ENCODE measurements at places on chromosomes 16 and 17.

GRCh38 chr17:78442648-78443218, 64.3 kb downstream of the PGS1 start:
- no peak overlapping the region for H3K27ac ChIP-seq
- H3K4me3 ChIP-seq = no peak overlapping the region
- H3K36me3 ChIP-seq = no peaks in the 10 kb centered on the region
- H3K4me1 ChIP-seq = peaks cover 3% of the 10 kb centered on the region
- H3K27me3 ChIP-seq = no peaks in the 10 kb centered on the region
- DNase-seq = no peak

DNA sequence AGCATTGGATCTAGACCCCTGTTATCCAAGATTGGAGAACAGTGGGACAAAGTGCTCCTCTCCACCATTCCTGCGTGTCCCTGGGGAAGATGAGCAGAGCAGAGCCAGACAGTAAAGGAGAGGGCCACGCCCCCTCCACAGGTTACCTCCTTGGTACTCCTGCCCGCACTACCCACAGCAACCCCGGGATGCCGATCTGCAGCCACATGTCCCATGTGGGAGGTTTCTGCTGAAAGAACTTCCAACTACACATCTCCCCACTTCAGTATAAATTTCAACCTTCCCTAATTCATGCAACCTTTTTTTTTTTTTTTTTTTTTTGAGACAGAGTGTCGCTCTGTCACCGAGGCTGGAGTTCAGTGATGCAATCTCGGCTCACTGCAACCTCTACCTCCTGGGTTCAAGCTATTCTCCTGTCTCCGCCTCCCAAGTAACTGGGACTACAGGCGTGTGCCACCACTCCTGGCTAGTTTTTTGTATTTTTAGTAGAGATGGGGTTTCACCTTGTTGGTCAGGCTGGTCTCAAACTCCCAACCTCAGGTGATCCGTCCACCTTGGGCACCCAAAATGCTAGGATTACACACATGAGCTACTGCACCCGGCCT, 2.3 kb downstream of the RAB37 start:
- no peak overlapping the region for H3K4me3 ChIP-seq
- no peaks in the 10 kb centered on the region for H3K36me3 ChIP-seq
- peaks cover 15% of the 10 kb centered on the region for H3K4me1 ChIP-seq
- no peak for DNase-seq

DNA sequence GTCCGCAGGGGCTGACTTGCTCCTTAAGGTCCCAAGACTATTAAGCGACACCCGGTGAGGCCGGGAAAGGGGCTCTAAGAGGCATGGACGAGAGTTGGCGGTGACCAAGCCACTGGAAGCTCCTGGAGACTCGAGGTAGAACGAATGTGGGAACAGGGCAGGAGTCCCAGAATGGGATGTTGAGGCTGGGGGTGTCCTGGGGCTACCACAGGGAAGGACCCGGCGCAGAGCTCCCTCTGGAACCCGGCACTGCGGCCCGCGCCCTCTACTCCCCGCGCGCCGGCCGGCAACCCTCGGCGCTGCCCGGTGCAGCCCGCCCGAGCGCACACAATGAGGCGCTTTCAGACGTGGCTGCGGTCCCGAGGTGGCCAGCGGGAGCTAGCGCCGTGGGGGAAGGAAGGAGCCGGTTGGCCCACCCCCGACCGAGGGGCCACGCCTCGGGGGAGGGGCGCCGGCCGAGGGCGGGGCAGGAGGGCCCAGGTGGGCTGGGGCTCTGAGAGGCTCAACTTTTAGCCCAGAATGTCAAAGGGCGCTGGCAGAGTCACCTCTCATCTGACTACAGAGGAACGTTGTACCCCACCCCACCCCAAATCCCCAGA, at the start of gene CHST6:
CHST6 (minus strand) TSS at position 366 of the 599 bp plus-strand sequence. CDS start 15,613 bp downstream, outside the sequence.
- DNase-seq = peak; percentile 47
- peak within 1 kb of the TSS; percentile 76 for H3K4me3 ChIP-seq
- H3K27me3 ChIP-seq = peaks cover 25% of the 10 kb centered on the region
- H3K36me3 ChIP-seq = no peaks in the 10 kb centered on the region

DNA sequence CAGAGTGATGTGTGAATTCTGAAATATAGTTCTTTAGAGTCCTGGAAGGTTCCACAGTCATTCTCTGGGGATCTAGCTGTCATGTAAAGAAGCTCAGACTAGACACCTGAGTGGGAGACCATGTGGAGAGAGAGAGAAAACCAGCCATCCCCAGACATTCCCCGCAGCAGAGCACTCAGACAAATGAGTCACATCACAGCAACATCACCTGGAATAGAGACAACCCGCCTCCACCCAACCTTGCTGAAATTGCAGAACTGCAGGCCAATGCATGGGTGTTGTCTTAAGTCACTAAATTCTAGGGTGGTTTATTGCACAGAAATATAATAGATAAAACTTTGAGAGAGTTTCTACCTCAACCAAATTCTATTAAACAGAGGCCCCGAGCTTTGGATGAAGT, 392.0 kb upstream of the DYNLRB2 start:
- no peaks in the 10 kb centered on the region for H3K36me3 ChIP-seq
- H3K27me3 ChIP-seq = peaks cover 32% of the 10 kb centered on the region
- H3K27ac ChIP-seq = no peak overlapping the region
- H3K4me3 ChIP-seq = no peak overlapping the region

- H3K36me3 ChIP-seq = peaks cover 6% of the 10 kb centered on the region
- H3K4me3 ChIP-seq = peak overlapping the region; percentile 84
- DNase-seq = no peak
- H3K4me1 ChIP-seq = peaks cover 53% of the 10 kb centered on the region
- H3K27ac ChIP-seq = peak overlapping the region; percentile 50
- peaks cover 82% of the 10 kb centered on the region for H3K27me3 ChIP-seq
Observed at GRCh38 chr16:86575095-86575685, 3.2 kb upstream of the FOXL1 start.

DNA sequence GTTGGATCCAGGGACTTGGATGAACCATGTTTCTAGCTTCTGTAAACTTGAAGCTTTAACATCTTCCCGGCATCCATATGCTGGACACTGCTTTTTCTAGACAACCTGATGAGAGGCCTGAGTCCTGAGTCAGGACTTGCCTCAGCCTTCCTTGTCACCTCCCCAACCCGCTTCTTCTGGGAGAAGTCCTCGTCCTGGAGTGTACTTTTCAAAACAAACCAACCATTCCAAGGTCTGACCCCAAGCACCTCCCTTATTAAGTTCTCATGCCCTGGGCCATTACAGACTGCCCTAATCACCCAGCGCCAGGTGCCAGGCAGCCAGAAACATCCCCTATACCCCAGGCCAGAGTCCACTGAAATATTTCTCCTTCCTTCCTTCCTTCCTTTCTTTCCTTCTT, 59.4 kb downstream of the CLEC19A start:
- H3K27me3 ChIP-seq = peaks cover 7% of the 10 kb centered on the region
- no peak for DNase-seq
- H3K4me1 ChIP-seq = peaks cover 8% of the 10 kb centered on the region
- no peaks in the 10 kb centered on the region for H3K36me3 ChIP-seq
- H3K27ac ChIP-seq = no peak overlapping the region

- H3K27ac ChIP-seq = no peak overlapping the region
- no peak overlapping the region for H3K4me3 ChIP-seq
- no peaks in the 10 kb centered on the region for H3K36me3 ChIP-seq
- H3K27me3 ChIP-seq = peaks cover 37% of the 10 kb centered on the region
- no peaks in the 10 kb centered on the region for H3K4me1 ChIP-seq
Observed at GRCh38 chr17:63540590-63540989, 9.7 kb upstream of the DCAF7 start.

DNA sequence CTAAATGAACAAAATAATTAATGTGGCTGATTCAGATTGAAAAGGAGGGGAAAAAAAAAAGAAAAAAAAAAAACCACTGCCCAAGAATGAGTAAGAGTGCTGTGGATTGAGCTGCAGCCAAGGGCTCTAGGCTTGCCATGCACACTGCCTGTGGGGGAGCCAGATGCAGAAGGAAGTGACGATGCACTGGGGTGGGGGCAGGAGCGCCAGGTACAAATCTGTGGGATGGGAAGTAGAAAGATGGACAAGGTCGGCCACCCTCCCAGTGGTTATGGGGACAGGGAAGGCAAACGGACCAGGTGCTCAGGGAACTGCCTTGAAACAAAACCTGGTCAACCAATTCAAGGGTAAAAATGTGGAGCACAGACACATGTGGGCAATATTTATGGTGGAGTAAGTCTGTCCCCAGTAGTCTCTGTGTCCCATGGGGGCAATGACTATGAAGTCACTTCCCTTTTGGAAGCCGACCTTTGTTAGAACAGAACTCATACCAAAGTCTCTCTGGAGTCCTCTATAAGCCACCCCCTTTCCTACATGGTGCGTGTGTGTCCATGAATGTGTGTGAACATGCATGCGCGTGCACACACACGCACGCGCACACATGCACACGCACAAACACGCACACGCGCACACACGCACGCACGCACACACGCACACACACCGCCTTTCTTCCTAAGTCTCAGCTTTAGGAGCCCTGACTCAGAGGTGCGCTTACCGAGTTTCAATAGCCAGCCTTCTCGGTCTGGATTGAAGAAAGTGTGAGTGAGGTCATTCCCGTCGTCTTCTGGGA, 84.3 kb downstream of the CYTH1 start:
- H3K4me3 ChIP-seq = no peak overlapping the region
- H3K27me3 ChIP-seq = no peaks in the 10 kb centered on the region
- H3K36me3 ChIP-seq = peaks cover 26% of the 10 kb centered on the region
- no peak for DNase-seq
- no peak overlapping the region for H3K27ac ChIP-seq

DNA sequence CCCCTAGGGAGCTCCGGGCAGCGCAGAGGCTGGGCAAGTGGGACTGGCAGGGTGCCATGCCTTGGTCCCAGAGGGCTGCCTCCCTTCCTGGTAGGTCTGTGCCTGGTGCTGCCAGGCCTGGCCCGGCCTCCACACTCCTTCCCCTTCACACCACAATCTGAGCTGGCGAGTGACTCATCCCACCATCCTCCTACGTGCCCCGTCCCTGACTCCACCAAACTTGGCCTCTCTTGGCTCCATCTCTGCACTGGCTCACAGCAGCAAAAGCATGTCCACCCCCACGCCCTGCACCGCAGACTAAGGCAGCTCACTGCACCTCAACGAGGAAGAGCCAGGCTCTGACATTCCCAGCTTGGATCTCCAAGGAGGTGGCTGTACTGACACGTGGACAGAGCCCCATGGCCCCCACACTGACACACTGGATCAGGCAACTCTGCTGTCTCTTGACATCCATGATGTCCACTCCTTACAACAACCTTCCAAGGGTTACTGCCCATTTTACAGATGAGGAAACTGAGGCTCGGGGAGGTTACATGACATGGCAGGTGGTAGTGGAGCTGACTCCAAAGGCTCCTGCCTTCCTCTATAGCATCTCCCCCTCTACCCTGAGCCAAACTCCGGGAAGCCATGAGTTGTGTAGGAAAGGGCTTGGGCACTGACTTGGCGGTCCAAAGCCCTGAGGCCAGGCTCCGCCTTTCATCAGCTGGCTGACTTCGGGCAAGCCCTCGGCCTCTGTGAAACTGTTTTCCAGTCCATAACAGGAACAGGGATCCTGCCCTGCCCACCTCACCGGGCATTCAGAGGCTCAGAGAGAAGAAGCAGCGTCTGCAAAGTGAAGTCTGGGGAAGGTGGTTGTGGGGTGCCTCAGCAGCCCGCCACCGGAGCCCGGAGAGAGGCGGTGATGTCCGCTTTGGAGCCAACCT, 20.1 kb upstream of the KRT19 start:
- no peak overlapping the region for H3K4me3 ChIP-seq
- H3K4me1 ChIP-seq = peaks cover 64% of the 10 kb centered on the region
- H3K27me3 ChIP-seq = no peaks in the 10 kb centered on the region
- peak overlapping the region; percentile 99 for H3K27ac ChIP-seq

DNA sequence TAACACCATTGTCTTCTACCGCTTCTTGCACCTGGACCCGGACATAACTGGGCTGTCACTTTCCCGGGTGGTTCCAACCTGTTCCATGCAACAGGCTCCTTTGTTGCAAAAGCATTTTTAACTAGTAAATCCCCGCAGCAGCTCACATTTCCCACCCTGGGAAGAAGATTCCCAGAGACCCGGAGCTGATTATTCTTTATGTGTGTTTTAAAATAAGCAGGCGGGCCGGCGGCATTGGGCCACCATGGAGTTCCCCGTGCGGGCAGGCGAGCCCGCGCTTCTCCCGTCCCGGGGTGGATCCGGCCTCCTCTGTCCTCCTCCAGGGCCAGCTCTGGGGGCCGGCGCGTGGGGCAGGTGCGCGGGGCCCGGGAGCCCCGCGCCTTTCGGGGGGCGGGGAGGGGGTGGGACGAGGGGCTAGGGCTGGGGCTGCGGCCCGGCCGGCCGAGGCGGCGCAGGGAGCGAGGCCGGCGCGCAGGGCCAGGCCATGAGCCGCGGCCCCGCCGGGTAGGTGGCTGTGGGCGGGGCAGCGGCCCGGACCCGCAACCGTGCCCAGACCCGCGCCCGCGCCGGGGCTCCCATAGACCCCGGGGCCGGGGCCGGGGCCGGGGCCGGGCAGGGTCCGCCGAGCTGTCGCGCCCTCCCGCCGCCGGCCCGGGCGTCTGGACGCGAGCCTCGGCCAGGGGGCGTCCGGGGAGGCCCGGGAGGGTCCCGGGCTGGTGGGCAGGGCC, 1.7 kb downstream of the CRAMP1 start:
- peaks cover 6% of the 10 kb centered on the region for H3K36me3 ChIP-seq
- H3K27ac ChIP-seq = peak overlapping the region; percentile 94
- peak overlapping the region; percentile 80 for H3K4me3 ChIP-seq
- peak; percentile 49 for DNase-seq
- peaks cover 45% of the 10 kb centered on the region for H3K4me1 ChIP-seq
- H3K27me3 ChIP-seq = peaks cover 3% of the 10 kb centered on the region

GRCh38 chr16:30615358-30616091, 5.3 kb upstream of the ZNF689 start:
- H3K4me1 ChIP-seq = peaks cover 1% of the 10 kb centered on the region
- H3K36me3 ChIP-seq = no peaks in the 10 kb centered on the region
- H3K27me3 ChIP-seq = peaks cover 5% of the 10 kb centered on the region
- H3K27ac ChIP-seq = no peak overlapping the region
- H3K4me3 ChIP-seq = no peak overlapping the region

DNA sequence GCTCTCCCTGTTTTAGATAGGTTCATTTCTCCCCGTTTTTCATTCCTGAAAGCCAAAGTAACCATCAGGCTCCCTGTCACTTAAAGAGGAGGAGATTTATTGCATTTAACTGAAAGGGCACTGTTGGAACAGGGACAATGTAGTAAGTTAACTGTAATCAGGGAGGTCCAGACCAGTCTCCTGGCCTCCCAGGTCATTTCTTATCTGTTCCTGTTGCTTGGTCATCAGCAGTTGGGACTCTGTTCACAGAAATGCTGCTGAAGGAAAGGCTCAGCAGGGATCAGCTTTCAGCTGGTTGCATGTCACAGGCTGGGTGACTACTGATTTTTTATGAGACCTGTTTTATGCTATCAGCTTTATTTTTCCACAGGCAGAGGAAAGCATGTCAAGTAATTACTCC, 622.6 kb upstream of the GOT2 start:
- no peak for DNase-seq
- no peak overlapping the region for H3K4me3 ChIP-seq
- H3K27me3 ChIP-seq = no peaks in the 10 kb centered on the region

GRCh38 chr16:10978871-10979446, 34.6 kb downstream of the CLEC16A start:
- peaks cover 17% of the 10 kb centered on the region for H3K36me3 ChIP-seq
- no peak overlapping the region for H3K4me3 ChIP-seq
- H3K27ac ChIP-seq = peak overlapping the region; percentile 77
- H3K4me1 ChIP-seq = peaks cover 47% of the 10 kb centered on the region

- H3K4me3 ChIP-seq = no peak overlapping the region
- no peaks in the 10 kb centered on the region for H3K27me3 ChIP-seq
- DNase-seq = no peak
- H3K27ac ChIP-seq = no peak overlapping the region
- no peaks in the 10 kb centered on the region for H3K4me1 ChIP-seq
Observed at GRCh38 chr16:1601489-1601888, 10.4 kb downstream of the IFT140 start.
